ENCODE measurements at places on chromosomes 11 and 22. TPM values are rescaled to one million over a fixed set of nuclear protein-coding genes. Genes with fewer than 3 reads are reported as not detected.

DNA sequence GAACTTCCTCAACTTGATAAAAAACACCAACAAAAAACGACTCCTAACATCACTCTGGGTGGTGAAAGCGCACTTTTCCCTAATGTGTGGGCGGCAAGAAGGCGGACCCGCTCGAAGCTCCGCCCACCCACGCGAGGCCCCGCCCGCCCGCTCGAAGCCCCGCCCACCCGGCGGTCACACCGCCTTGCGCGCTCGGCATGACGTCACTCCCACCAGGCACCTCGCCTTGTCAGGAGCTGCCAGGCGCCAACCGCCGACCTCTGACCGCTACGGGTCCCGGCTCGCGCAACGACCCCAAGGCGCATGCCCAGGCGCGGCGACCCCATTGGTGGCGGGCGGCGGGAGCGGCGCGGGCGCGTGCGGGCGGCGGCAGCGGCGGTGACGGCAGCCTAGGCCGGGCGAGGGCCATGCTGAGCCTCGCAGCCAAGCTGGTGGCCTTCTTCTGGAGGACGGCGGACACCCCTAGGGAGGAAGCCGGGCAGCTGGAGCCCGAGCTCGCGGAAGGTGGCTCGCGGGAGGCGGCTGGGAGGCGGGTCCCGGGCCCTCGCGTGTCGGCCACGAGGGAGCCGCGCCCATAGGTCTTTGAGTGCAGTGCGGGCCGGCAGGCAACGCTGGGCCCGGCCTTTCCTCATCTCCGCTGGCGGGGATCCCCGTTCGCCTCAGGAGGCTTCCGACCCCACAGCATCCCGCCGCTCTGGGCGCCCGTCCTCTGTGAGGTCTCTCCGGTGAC, at the start of gene MOV10L1:
TSS of gene MOV10L1 (plus strand) at position 325 of the 730 bp plus-strand sequence. CDS start at position 408, 83 bp downstream.
- no peak for DNase-seq

DNA sequence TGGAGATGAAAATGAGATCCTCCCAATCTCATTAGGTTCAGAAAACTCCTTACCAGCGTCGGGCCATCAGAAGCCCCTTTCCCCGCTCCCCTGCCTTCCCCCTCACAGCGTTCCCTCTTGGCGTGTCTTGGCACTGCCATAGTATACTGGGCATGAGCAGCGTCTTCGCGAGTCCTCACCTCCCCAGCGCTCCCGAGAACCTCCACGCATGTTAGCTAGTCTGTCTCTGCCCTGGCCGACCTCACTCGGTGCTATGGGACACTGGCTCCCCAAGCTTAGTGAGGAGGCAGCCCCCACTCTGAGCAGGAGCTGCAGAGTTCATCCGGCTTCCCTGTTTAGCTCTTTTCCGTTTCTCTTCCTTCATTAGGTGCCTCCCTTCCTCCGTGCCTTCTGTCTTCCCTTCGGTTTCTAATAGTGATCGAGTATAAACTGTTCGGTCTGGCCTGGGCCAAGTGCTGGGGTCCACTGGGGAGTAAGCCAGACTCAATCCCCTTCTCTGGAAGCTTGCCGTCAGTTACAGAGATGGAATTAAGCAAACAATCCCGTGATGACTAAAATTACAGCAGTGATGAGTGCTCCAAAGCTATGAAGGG, 63.8 kb upstream of the OPCML start:
- DNase-seq = no peak

The IGLL1 gene
- 171 TPM for total RNA-seq

- DNase-seq = no peak
These were observed 73.5 kb downstream of the THAP12 start for GRCh38 chr11:76307396-76307795.

- DNase-seq = no peak
These were observed 2.7 kb downstream of the UQCR10 start for GRCh38 chr22:29769723-29770321.

GRCh38 chr11:13013054-13013488, 4.0 kb downstream of the RASSF10 start:
- DNase-seq = no peak

The FJX1 gene
- not detected for total RNA-seq

DNA sequence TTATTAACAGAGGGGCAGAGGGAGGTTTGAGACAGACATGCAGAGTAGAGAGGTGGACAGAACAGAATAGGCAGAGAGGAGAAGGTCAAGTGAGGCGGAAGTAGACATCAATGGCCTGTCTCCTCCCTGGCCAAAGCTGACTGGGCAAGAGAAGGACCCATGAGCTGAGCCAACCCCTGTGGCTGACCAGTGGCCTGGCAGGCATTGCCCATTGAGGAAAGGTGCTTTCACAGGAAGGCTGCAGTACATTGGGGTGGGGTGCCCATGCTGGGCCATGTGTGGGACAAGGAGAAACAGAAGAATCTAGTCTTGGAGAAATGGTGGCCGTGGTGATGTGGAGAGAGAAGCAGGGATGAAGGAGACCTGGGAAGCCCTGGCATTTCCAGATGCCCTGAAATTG, 76.0 kb downstream of the MYEOV start:
- no peak for DNase-seq

DNA sequence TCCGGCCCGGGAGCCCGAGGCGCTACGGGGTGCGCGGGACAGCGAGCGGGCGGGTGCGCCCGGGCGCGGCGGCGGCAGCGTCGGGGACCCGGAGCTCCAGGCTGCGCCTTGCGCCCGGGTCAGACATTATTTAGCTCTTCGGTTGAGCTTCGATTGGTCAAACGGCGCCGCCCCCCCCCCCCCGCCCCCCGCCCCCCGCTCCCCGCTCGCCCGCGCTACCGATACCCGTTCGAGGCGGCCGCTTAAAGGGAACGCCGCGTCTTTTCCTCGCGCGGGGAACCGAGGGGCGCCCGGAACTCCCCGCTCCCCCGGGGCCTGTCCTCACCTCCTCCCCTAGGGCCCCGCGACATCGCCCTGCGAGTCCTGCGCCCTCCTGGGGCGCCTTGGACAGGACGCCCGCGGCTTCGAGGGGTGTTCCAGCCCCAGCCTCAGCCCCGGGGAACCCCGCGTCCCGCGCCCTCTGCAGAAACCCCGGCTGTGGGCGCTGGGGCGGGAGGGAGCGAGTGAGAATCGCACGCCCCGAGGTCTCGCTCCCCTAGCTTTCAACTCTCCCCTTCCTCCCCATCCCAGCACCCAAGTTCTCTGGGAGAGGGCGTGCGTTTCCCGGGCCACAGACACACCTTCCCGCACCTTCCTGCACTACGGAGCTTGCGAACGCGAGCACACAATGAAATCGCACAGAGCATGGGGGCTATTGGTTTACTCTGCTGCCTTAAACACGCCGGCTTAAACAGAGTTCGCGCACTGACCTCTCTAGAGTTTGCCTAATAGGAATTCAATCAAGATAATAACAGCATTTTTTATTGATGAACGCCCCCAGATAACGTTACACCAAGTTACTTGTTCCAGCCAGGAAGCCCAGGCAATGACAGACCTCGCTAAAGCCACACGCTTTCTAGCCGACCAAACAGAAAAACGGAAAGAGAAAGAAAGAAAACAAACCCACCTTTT, at the start of gene BDNF:
TSS of gene BDNF (minus strand) at position 105 of the 951 bp plus-strand sequence. CDS start 41,891 bp downstream, outside the sequence.
- peak; percentile 57 for DNase-seq

The NXPE1 gene
- not detected for total RNA-seq

The MMP7 gene
- total RNA-seq = not detected

DNA sequence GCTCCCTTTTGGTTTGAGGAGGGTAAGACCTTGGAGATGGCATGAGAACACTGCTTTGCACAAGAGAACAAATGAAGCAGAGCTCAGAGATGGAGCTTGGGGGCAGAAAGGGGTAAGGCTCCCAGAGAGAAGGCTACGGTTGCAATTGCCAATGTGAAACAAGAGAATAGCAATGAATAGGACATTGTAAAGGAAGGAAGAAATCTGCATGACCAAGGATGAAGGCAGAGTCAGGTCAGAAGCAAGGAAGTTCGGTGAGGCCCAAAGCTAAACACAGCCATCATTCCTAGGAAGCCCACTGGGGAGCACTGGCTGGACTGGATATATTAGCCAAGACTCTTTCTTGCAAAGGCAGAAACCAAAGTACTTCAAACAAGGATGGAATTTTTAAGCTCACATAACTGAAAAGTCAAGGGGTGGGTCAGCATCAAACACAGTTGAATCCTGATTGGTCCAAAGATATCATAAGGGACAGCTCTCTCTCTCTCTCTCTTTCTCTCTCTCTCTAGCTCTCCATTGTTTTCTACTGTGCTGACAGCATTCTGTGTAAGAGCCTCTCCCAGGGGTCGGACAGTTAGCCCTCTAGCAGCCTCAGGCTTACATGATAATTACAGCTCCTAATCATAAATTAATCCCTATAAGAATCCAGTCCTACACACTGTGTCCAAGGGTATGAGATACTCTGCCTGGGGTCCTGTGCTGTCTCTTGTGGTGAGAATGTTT, 484.3 kb downstream of the SOX6 start:
- DNase-seq = no peak

DNA sequence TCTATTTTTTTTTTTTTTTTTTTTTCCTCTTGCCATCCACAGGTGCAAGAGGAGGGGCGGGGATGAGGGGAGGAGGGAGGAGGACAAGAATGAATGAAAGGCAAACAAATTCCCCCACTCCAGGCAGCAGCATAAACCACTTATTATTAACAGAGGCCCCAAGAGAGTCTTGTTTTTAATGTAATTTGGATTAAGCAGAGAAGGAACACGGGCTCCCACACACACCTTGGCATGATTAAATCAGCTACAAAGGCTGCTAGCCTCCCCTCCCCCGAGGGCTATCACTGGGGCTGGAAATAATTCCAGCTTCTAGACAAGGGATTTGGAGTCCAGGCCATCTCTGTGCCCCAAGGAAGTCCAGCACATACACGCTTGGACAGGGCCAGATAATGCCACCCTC, 93.4 kb upstream of the DRD2 start:
- DNase-seq = peak; percentile 32

GRCh38 chr22:29886596-29886995, 3.6 kb downstream of the MTMR3 start:
- DNase-seq = no peak

DNA sequence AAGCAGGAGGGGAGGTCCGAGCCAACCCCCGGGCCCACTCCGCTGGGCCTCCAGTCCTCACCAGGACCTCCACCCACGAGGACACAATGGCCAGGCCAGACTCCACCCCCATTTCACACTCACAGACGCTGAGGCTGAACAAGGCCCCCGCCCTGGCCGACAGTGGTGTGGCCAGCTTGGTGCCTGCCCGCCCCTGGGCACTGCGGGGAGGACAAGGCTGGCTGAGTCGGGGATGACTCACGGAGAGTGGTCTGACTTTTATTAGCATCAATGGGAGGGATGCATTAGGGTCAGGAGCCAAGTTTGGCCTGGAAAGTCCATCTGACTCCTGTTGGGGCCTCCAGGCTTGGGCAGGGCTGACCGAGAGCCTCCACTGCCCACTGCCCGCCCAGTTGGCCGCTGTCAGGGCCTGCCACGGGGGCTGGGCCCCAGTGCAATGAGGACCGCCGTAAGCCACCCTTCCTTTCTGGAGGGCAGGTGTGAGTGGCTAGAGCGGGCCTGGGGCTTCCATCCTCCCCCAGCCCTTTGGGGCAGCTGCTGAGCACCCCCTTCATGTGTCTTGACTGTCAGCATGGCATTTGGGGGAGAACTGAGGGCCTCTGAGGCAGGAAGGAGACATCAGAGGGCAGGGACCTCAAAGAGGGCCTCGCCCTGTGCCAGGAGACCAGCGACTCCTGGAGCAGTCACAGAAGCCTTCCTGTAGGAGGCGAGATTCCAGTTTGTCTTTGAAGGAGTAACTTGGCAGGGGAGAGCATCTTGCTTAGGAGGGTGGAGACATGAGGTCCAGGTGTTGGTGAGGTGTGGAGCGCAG, 10.6 kb downstream of the TSPAN32 start:
- no peak for DNase-seq

DNA sequence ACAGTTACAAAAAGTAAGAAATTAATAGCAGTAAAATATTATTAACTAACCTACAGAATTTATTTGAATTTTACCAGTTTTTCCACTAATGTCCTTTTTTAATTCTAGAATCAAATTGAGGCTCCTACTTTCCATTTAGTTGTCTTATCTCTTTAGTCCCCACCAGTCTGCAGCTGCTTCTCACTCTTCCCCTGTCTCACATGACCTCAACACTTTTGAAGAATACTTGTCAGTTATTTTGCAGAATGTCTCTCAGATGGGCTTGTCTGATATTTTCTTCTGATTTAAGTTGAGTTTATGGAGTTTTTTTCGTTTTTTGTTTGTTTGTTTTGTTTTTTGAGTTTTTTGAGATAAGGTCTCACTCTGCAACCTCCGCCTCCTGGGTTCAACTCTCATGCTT, 74.3 kb upstream of the ADORA2A start:
- no peak for DNase-seq

The ZNF280B gene
- 10.3 TPM for total RNA-seq

DNA sequence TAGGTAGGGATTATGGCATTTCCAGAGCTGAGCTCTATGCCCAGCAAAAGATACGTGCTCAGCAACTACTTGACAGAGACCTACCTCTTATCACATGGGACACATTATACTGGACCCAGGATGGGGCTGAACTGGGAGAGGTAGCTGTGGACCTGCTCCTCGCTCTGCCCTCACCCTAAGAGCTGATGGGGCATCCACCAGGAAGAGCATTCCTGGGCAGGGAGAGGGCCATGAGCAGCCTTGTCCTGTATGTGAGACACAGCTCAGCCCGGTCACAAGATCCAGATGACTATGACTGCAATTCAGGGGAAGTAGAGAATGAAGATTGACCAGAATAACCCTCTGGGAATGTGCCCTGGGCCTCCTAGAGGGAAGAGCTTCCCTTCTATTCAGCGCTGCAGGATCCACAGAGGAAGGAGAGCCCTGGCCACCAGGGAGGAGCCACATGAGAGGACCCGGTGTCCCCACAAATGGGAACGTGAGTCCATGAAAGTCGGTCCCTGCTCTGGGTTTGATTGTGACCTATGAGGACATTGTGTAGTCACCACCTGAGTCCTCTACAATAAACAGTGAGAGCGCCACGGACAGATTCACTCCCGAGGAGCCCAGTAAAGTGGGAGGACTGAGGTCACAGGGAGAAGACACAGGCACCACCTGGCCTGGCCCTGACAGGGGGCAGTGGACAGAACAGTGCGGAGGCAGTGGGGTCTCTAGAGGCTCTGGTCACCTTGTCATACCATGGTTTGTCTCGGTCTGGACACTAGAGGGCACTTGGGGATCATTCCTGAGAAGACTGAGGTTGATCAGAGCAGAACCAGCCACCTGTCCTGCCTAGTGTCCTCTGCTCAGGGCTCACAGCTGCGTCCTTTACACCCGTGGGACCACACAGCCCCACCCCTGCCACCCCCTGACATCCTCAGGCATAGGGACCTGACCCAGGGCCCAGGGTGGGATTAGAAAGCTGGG, 99.5 kb downstream of the ZNF280B start:
- peak; percentile 73 for DNase-seq

The RBFOX2 gene
- 24.2 TPM for total RNA-seq

The RCOR2 gene
- 2.4 TPM for total RNA-seq

GRCh38 chr11:27028561-27028965, 12.1 kb upstream of the BBOX1 start:
- DNase-seq = no peak

The MGAT3 gene
- total RNA-seq = 34.8 TPM

Measured in Karpas-422 (cell line).